Caco-2 (cell line): ENCODE measurements at places on chromosomes 4 and X.

DNA sequence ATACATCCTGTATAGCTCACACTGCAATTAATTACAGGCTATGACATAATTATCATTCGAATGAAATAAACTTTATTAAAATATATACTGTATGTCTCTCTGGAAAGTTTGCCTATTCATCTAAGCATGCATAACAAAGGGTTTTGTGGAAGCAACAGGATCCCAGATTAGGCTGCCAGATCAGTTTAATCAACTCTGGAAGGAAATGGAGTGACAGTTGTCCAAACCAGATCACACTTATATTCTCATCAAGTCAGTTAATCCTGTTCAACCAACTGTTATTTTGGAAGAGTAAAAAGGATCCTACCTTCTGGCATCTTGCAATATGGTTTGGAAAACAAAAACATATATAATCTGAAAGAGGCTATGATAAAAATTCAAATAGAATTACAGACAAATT lies 312.2 kb downstream of the FAT4 start:
- DNase-seq: no peak

GRCh38 chrX:1487401-1487800 lies 34.7 kb upstream of the ASMTL start:
- DNase-seq: no peak

DNA sequence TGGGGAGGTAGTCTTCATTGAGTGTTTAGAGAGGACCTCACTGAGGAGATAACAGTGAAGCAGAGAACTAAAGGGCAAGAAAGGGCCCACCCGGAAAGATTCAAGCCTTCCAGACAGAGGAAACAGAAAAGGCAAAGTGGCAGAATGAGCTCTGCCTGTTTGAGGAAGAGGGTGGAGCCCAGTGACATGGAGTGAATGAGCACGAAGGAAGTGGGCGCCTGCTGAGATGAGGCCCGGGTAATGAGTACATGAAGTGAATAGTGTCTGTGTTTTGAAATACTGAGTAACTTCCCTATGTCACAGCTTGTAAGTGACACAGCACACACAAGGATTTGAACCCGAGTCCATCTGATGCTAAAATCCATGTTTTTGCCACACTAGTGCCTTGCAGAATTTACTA lies 32.5 kb upstream of the TLR2 start:
- DNase-seq: no peak

DNA sequence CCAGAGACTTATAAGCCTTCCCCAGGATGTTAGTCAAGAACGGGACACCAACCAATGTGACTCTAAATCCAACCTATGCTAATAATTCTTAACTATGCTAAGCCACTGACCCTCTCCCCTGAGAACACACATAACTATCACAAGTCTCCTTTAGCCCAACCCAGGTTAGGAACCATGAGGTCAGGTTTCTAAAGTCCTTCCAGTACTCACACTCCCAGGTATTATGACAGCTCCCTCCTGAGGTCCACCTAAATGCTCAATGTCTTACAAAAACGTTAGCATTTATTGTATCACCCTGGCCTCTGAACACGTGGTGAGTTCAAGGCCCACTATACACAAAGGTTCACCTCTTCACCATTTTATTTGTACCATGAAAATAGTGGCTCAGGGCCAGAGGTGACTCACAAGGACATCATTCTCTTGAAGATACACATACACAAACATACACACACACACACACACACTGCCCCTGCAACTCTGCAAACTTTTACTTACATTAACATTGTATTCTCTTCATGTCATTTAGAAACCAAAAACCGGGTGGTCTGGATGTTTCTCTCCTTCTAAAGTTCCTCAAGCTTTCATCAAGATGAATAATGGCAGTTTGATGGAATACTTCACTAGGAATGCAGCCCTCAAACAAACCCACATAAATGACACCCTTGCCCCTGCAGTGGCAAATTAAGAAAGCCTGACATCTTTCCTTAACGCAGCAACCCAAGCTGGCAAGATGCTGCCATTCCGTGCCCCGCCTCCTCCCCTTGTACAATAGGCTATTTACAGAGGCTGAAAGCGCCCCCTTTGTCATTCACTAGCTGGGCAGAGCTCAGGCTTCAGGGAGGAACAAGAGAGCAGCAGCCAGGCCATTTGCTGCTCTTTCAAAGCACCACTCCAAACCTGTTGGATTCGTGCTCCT lies 17.7 kb downstream of the ACSL1 start:
- DNase-seq: no peak
